ENCODE measurements at places on chromosomes 12 and 14.
A peak's percentile ranks its signal among the peaks of the same experiment; 100 is the strongest.

DNA sequence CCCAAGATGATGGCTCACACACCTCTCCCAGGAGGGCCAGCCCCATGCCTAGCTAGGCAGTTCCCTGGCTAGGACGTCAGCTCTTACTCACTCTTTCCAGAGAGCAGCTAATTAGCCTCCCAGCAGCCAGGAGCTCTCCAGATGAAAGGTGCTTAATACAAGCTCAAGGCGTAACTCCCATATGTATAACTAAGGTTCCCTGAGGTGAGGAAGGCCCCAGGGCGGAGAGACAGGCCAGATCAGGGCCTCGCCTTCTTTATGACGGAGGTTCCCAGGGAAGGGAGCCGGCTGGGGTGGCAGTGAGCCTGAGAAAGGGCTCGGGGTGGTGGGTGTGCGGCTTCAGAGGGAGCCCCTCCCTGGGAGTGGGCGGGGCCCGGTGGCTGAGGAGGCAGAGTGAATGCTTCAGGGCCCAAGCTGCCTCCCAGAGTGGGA lies 26.4 kb upstream of the ZFP36L1 start:
- no peak for DNase-seq

GRCh38 chr12:70393787-70394499 lies 27.9 kb downstream of the KCNMB4 start:
- no peak for DNase-seq

- peak; percentile 23 for DNase-seq
Observed at GRCh38 chr14:104001003-104001402, 58.7 kb upstream of the RD3L start.

GRCh38 chr14:96584199-96584906 lies 82.2 kb downstream of the PAPOLA start:
- DNase-seq, result no peak

DNA sequence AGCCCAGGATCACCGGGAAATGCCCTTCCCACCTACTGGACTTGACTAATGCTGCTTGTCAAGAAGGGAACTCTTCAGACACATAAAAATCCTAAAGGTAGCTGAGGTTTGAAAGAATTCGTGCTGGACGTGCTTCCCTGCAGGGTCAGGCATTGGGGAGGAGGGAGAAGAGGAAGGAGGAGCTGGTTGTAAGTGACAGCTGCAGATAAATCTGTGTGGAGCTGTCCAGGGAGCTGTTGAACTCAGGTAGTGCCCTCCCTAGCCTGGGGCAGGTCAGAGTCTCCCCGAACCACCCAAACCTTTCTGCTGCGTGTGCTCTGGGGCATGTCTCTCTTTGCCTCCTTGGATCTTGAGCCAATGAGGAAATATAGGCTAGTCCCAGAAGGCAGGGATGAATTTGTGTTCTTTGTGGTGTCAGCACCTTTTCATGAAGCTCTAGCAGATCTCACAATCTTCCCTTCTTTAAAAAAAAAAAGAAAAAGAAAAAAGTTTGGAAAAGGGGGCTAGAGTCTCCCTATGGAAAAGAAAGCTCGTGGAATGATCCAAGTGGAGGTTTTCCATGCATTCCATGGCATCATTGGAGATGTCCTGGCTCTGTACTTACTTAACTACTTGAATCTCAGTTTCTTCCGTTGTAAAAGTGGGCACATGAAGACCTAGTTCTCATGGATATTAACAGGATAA lies 23.6 kb upstream of the FOS start:
- no peak for DNase-seq

- DNase-seq, result no peak
Observed at GRCh38 chr14:105857220-105857825, 330.9 kb downstream of the TMEM121 start.

DNA sequence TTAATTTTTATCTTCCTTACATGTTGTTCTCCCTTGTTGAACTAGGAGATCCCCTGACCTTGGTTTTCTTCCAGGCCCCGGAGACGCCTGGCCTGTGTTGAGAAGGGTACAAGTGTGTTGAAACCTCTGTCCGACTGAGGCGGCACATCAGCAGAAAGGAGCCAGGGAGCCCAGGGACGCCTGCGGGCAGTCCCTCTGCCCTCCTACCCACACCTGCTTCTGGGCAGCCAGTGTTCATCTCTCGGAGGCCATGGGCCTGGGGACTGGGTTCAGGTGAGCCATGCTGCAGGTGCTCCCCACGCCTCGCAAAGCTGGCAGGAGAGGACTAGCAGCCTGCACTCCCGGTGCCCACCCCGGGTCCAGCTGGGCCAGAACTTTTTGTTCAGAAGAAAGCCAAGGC lies 39.9 kb upstream of the EIF5 start:
- no peak for DNase-seq

GRCh38 chr12:100682178-100682577 lies 108.7 kb downstream of the GAS2L3 start:
- DNase-seq, result no peak

GRCh38 chr12:122421821-122422729 lies at the start of gene CLIP1:
CLIP1 (minus strand) TSS chr12:122422669; CDS start chr12:122380452, 42,217 bp downstream.
- peak; percentile 77 for DNase-seq

GRCh38 chr12:125013816-125014442 lies 20.5 kb downstream of the BRI3BP start:
- DNase-seq, result no peak

GRCh38 chr12:95002754-95003153 lies 743 bp downstream of the NDUFA12 start:
- no peak for DNase-seq

- DNase-seq, result no peak
Observed at GRCh38 chr12:9606736-9607372, 862 bp downstream of the KLRB1 start.

DNA sequence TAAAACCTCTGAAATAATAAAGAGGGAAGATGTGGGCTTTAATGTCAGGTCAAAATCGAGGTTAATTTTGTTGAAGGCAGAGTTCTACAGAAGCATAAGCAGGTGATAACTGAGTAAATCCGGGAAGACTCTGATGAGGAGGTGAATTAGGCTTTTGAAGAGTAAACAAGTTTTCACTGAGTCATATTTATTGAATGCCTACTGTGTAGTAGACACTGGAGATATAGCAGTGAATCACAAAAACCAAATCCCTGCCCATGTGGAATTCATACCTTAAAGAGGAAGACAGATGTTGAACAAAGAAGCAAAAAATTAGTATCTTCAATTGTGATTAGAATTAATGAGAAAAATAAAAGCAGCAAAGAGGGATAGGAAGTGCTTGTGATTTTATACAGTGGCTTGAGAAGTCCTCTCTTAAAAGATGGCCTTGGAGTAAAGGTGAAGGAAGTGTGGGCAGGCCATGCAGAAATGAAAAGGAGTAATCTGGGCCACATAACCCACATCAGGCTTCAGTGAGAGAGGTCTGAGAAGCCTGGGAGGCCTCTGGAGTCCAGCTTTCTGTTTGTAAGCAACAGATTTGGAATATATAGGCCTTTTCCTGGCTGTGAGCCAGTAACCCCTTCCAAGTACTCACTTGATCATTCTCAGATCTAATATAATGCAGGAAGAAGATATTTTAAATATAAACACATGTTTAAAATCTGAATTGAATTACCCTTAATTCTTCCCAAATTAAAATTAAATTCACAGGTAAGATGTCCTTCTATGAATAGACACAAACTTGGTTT lies 46.7 kb downstream of the BHLHE41 start:
- DNase-seq, result no peak

GRCh38 chr12:44317651-44318126 lies 481.8 kb downstream of the TMEM117 start:
- no peak for DNase-seq

GRCh38 chr14:73789989-73790581 lies 61.5 kb upstream of the PTGR2 start:
- DNase-seq, result no peak

- no peak for DNase-seq
Observed at GRCh38 chr14:50082308-50082742, 34.0 kb downstream of the VCPKMT start.

GRCh38 chr12:123270214-123271000 lies 1.2 kb downstream of the CDK2AP1 start:
- DNase-seq, result no peak

DNA sequence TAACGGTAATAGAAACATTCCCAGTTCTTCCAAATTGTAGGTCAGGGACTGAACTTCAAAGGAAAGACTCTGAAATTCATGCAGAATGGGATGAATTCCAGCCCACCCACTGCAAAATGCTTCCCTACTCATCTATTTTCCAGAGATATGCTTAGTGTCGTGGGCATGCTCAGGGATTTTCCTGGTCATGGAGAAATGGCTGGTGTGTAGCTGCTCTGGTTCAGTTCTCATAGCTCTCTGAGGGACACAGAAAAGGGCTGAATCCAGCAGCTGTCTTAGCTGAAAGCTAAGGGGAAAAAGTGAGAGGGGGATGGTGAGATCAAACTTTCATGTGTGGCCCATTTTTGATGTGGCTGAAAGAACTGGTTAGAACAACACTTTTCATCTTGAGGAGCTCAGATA lies 72.9 kb upstream of the KRAS start:
- DNase-seq, result no peak

Data from hematopoietic multipotent progenitor cell treated with erythropoietin and hydrocortisone succinate and interleukin-3 and kit ligand, for 17 days (in vitro differentiated cells).